Stimulated activated CD4-positive, alpha-beta T cell treated with anti-CD3 and anti-CD28 coated beads, Interleukin-1b, Interleukin-23, amount 100 ng/mL, for 1 hour (primary cell): ENCODE measurements at places on chromosomes 4 and X.

- no peak for DNase-seq
Measured at GRCh38 chr4:39054497-39054896, 7.5 kb upstream of the KLHL5 start.

DNA sequence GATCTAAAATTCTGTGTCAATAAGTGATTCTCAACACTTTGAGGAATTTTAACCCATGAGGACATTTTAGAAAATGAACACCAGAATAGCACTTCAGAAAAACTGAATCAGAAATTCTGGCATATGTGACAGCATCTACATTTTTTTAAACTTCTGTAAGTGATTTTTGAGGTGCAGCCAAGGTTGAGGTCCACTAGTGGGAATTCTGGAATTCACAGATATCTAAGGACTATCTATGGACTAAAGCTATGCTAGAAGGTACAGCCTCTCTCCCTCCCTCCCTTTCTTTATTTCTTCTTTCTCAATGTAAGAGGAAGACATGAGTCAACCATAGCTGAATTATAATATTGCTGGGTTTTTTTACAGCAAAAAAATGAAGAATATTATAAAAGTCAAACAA is 508.2 kb upstream of the ATOH1 start:
- DNase-seq: no peak

- no peak for DNase-seq
Measured at GRCh38 chrX:132482632-132483031, 6.2 kb downstream of the MBNL3 start.

DNA sequence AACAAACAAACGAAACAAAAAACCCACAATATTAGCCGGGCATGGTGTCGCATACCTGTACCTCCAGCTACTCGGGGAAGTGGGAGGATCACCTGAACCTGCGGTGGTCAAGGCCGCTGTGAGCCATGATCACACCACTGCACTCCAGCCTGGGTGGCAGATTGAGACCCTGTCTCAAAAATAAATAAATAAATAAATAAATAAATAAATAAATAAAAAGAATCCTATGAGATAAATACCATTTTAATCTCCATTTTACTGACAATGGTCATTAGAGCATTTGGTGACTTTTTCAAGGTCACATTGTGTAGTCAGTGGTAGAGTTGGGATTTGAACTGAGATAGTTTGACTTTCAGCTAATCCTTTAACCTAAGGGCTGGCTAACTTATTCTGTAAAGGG is 11.4 kb downstream of the TRPC5 start:
- no peak for DNase-seq

GRCh38 chr4:172997217-172997609 is 171.4 kb upstream of the GALNT7 start:
- DNase-seq: no peak

GRCh38 chr4:108384544-108384943 is 215.8 kb upstream of the LEF1 start:
- DNase-seq: no peak

DNA sequence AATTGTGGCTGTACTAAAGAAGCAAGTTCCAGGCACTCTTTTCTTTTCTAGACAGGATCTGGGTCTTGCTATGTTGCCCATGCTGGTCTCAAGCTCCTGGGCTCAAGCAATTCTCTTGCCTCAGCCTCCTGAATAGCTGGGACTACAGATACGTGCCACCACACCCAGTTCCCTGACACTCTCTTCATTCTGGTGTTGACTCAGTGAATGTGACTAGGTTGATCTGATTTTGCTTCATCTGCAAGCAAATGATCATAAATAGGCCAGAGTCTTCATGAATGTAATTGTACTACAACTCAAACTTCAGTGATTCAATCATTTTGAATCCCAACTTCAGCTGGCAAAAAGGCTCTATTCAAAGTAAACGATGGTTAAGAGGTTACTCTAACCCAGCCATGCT is 78.5 kb downstream of the APBB2 start:
- no peak for DNase-seq

DNA sequence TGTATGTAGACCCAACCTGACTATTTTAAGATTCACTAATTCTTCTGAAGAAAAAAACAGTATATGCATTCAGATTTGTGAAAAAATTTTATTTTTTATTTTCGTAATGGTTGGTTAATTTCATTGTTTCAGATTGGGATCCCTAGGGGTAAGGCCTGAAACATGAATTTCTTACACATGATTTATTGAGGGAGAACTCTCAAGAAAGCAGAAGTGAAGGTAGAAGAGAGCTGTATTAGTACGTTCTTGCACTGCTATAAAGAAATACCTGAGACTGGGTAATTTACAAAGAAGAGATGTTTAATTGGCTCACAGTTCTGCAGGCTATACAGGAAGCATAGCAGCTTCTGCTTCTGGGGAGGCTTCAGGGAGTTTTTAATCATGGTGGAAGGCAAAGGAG is 611.9 kb upstream of the TECRL start:
- DNase-seq: no peak

- DNase-seq: no peak
Measured at GRCh38 chr4:6267573-6267972, 2.1 kb upstream of the WFS1 start.

DNA sequence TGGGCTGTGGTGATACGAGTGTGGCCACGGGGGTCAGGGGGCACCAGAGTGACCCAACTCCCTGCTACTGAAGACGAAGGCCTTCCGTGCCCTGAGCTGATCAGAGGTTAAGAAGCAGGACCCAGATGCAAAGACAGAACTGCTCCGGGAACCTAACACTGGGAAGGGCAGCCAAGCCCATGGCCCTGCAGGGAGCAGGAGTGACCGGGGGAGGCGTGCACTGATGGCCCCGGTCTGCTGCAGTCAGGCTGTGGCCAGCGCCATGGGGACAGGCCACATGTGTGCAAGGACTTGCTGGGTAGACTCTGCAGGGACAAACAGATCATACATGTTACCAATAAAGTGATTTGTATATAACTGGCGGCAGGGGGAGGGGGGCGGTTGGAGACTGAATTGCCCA is 74.6 kb downstream of the ACOX3 start:
- DNase-seq: no peak

GRCh38 chr4:147160908-147161513 is 215.3 kb upstream of the TTC29 start:
- no peak for DNase-seq
